ENCODE measurements at places on chromosomes 1 and 21.

DNA sequence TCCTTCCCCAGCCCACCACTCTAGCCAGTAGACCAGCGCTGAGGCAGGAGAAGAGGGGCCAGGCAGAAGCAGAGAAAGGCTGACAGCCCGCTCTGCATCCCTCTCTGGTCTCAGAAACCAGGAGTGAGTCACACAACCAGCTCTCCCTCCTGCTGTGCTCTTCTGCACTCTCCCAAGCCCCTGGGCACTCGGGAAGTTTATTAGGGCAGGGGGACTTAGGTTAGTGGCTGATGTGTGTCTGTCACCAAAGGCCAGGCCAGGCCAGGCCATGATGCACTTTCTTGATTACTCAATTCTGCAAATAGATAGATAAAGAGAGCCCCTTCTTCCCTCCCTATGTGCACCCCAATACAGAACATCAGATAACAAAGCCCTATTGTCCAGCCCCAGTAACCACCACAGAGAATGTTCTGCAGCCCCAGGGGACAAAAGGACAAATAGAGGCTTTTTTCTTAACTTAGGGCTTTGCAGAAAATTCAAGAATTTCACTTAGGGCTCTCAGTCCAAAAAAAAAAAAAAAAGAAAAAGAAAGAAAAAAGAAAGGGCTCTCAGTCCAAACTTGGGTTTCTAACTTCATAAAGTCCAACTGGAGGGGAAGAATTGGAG lies 52.9 kb upstream of the CNTN2 start:
- no peak for DNase-seq

- DNase-seq: no peak
These were observed 111.2 kb downstream of the FASLG start for GRCh38 chr1:172770071-172770470.

- DNase-seq: no peak
These were observed 846.2 kb downstream of the ADGRL2 start for GRCh38 chr1:82646888-82647287.

GRCh38 chr1:19942088-19942487 lies 18.7 kb upstream of the PLA2G2E start:
- DNase-seq: no peak

GRCh38 chr1:116950517-116951199 lies 40.9 kb downstream of the PTGFRN start:
- DNase-seq: no peak

DNA sequence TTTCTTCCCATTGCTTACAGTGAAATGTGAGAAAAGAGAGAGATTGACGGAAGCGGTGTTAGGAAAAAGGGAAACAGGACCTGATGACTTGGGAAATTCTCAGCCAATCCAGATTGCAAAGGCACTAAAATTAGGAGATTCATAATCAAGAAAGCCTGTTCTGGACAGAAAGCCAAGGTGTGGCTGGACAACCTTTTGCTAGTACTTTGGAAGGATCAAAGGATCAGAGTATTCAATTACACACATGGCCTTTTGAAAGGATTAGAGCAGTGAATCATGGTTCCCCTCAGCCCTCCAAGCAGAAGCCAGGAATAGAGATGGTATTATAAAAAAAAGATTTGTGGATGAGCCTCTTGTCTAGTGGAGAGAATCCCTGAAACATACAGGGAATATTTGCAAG lies 669.8 kb upstream of the ADAMTS5 start:
- DNase-seq: no peak

DNA sequence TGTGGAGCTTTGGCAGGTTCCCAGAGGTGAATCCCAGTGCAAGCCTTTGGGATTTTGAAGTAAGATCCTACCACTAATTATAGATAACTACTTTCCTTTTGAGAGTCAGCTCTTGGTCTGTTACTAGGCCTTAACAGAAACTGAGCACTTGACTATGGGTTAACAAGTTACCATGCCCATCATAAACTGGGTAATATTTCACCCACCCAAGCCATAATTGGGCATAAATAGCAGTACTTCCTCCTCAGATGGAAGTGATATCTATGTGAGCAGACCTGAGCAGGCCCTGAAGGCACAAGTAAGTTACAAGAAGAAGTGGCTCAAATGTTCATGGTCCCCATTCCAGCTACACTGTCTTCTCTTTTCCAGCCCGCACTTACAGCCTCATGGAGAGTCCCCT lies 475.9 kb downstream of the LRRIQ3 start:
- no peak for DNase-seq

GRCh38 chr1:242605521-242605920 lies 81.0 kb upstream of the PLD5 start:
- DNase-seq: no peak

DNA sequence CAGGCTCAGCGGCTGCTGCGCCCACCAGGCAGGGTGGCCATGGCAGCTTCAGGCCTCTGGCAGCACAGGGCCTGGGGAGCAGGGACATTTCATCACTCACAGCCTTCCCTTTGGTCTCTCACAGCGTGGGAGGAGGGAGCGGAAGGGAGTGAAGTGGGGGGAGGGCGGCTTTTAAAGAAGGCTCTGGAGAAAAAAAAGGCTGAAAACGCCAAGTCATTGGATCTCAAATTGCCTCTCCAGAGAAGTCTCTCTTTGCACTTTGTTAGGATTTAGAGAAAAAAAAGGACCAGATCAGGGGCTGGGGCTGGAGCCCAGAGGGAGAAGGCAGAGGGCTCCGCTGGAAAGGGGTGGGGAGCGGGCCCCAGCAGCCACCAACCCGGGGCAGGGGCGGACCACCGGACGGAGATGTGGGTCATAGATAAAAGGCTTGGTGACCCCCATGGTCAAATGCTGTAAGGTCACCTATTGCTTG lies 209.9 kb downstream of the GRIK3 start:
- DNase-seq: no peak

- DNase-seq: no peak
These were observed 128.0 kb downstream of the PRRX1 start for GRCh38 chr1:170791941-170792340.

GRCh38 chr1:203306089-203306964 lies 1.0 kb downstream of the BTG2 start:
- no peak for DNase-seq

Measured in omental fat pad (tissue), 4 donors.